ENCODE measurements at places on chromosomes 4 and X.

GRCh38 chr4:139214039-139214534, 37.1 kb upstream of the ELF2 start:
- peaks cover 11% of the 10 kb centered on the region for H3K4me1 ChIP-seq
- peak overlapping the region; percentile 41 for H3K27ac ChIP-seq
- H3K4me3 ChIP-seq = no peak overlapping the region
- DNase-seq = peak; percentile 59

DNA sequence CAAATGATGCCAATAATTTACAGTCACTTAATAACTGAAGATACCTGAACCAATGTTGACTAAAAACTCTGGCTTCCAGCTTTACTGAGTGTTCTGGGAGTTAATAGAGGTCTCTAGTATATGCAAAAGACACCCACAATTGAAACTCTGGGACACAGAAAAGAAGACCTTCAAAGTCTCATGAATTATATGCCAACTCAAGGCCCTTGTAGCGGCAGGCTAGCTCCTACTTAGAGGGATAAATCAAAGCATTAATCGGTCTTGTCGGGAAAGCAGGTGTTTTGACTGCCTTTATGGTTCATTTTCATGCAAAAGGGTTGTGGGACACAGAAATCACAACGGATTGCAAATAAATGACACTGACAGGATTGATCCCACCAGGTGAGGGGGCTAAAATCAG, 55.9 kb downstream of the PCDH18 start:
- H3K27ac ChIP-seq = no peak overlapping the region
- H3K4me1 ChIP-seq = no peaks in the 10 kb centered on the region
- DNase-seq = no peak
- H3K4me3 ChIP-seq = no peak overlapping the region
- no peaks in the 10 kb centered on the region for H3K36me3 ChIP-seq

DNA sequence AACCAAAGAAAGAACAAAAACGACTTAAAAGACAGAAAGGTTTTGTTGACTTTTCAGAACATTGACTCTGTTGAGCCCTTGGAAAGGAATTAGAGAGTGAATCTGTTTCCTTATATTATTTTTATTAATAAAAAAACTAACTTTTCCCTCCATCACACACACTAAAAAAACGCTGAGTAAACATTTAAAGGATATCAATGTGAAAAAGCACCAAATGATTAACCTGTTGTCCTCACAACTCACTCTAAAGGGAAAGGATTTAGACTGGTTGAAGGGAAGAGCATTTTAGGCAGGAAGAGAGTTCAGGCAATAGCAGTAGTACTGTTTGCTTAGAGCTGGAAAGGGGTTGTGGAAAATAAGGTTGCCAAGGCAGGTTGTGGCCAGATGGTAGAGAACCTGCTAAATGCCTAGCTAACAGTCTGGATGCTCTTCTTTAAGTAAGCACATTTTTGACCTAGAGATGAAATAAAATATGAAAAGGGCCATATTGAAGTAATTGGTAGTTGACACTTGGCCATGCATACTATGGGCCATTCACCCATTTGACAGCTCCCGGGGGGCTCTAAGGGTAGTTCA, 98.0 kb upstream of the NDP start:
- no peak overlapping the region for H3K27ac ChIP-seq
- no peaks in the 10 kb centered on the region for H3K4me1 ChIP-seq
- DNase-seq = no peak
- H3K4me3 ChIP-seq = no peak overlapping the region

GRCh38 chrX:54745676-54746075, 52.4 kb downstream of the ITIH6 start:
- peak; percentile 47 for DNase-seq
- H3K27me3 ChIP-seq = no peaks in the 10 kb centered on the region
- no peak overlapping the region for H3K27ac ChIP-seq
- H3K4me1 ChIP-seq = peaks cover 14% of the 10 kb centered on the region
- H3K4me3 ChIP-seq = no peak overlapping the region
- H3K36me3 ChIP-seq = no peaks in the 10 kb centered on the region

- no peak overlapping the region for H3K4me3 ChIP-seq
- no peak overlapping the region for H3K27ac ChIP-seq
- H3K4me1 ChIP-seq = no peaks in the 10 kb centered on the region
- no peaks in the 10 kb centered on the region for H3K27me3 ChIP-seq
- H3K36me3 ChIP-seq = no peaks in the 10 kb centered on the region
Measured at GRCh38 chr4:168800926-168801325, 209.1 kb downstream of the CBR4 start.

GRCh38 chr4:48756689-48757220, 23.3 kb downstream of the FRYL start:
- H3K4me1 ChIP-seq = peaks cover 16% of the 10 kb centered on the region
- no peak overlapping the region for H3K27ac ChIP-seq
- H3K4me3 ChIP-seq = no peak overlapping the region
- DNase-seq = no peak
- H3K36me3 ChIP-seq = no peaks in the 10 kb centered on the region

GRCh38 chrX:40080894-40081678, 16.7 kb downstream of the BCOR start:
- H3K27me3 ChIP-seq = no peaks in the 10 kb centered on the region
- H3K4me1 ChIP-seq = peaks cover 55% of the 10 kb centered on the region
- DNase-seq = no peak
- no peak overlapping the region for H3K4me3 ChIP-seq
- H3K27ac ChIP-seq = no peak overlapping the region

- H3K36me3 ChIP-seq = no peaks in the 10 kb centered on the region
- DNase-seq = no peak
- no peak overlapping the region for H3K27ac ChIP-seq
- no peak overlapping the region for H3K4me3 ChIP-seq
- no peaks in the 10 kb centered on the region for H3K27me3 ChIP-seq
- H3K4me1 ChIP-seq = no peaks in the 10 kb centered on the region
Measured at GRCh38 chr4:77481856-77482255, 123.8 kb upstream of the CXCL13 start.

DNA sequence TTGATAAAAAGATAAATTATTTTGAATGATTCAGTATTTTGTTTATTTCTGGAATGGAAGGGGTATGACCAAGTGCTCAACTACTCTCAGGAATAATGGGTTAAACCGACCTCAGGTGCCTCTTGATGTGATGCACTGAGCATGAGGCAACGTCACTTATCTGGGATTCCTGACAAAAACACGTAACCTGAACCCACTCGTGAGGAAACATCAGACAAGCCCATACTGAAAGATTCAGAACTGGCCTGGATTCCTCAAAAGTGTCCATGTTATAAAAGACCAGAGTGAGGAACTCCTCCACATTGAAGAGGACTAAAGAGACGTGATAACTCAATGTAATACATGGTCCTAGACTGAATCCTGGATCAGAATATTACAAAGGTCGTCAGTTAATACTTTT, 144.0 kb downstream of the FNIP2 start:
- no peak for DNase-seq
- no peaks in the 10 kb centered on the region for H3K27me3 ChIP-seq
- H3K36me3 ChIP-seq = no peaks in the 10 kb centered on the region

GRCh38 chrX:93594780-93595179, 78.6 kb downstream of the NAP1L3 start:
- no peaks in the 10 kb centered on the region for H3K36me3 ChIP-seq
- no peaks in the 10 kb centered on the region for H3K4me1 ChIP-seq
- H3K27me3 ChIP-seq = no peaks in the 10 kb centered on the region
- no peak overlapping the region for H3K27ac ChIP-seq
- DNase-seq = no peak
- H3K4me3 ChIP-seq = no peak overlapping the region

GRCh38 chr4:52410971-52411370, 248.1 kb downstream of the USP46 start:
- H3K36me3 ChIP-seq = no peaks in the 10 kb centered on the region
- H3K27me3 ChIP-seq = no peaks in the 10 kb centered on the region
- DNase-seq = no peak
- no peak overlapping the region for H3K4me3 ChIP-seq

GRCh38 chrX:34528081-34528480, 129.0 kb downstream of the TMEM47 start:
- DNase-seq = no peak
- H3K27me3 ChIP-seq = no peaks in the 10 kb centered on the region
- H3K4me1 ChIP-seq = no peaks in the 10 kb centered on the region
- no peak overlapping the region for H3K4me3 ChIP-seq
- H3K27ac ChIP-seq = no peak overlapping the region
- H3K36me3 ChIP-seq = no peaks in the 10 kb centered on the region

- H3K4me3 ChIP-seq = no peak overlapping the region
- no peak overlapping the region for H3K27ac ChIP-seq
- no peaks in the 10 kb centered on the region for H3K27me3 ChIP-seq
Measured at GRCh38 chr4:80878218-80878617, 152.3 kb upstream of the BMP3 start.

- no peak overlapping the region for H3K27ac ChIP-seq
- H3K27me3 ChIP-seq = no peaks in the 10 kb centered on the region
- DNase-seq = no peak
- H3K4me1 ChIP-seq = no peaks in the 10 kb centered on the region
- no peak overlapping the region for H3K4me3 ChIP-seq
Measured at GRCh38 chr4:188400451-188400850, 261.2 kb downstream of the TRIML1 start.

GRCh38 chr4:86596807-86597206, 2.7 kb downstream of the PTPN13 start:
- no peaks in the 10 kb centered on the region for H3K27me3 ChIP-seq
- no peak overlapping the region for H3K4me3 ChIP-seq
- H3K4me1 ChIP-seq = no peaks in the 10 kb centered on the region
- H3K36me3 ChIP-seq = no peaks in the 10 kb centered on the region

- H3K4me3 ChIP-seq = no peak overlapping the region
- DNase-seq = no peak
- no peaks in the 10 kb centered on the region for H3K4me1 ChIP-seq
- no peaks in the 10 kb centered on the region for H3K27me3 ChIP-seq
- no peaks in the 10 kb centered on the region for H3K36me3 ChIP-seq
Measured at GRCh38 chrX:40189637-40190036, 91.9 kb upstream of the BCOR start.

DNA sequence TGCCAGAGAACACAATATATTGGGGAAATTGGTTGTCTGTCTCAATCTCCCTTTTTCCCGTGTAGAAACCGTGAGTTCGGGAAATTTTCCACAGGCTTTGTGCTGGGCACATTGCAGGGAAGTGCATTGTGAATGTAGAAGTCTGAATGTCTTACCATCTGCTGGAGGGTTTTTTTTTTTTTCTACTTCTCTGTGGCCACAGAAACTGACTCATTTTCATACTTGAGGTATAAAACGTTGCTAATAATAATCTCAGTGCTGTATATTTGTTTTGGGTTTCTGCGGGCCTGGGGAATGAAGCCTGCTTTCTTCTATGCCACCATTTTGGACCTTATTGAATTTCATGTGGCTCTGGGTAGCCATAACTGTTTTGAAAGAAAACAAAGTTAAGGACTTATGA, 1001.2 kb downstream of the STIM2 start:
- no peak for DNase-seq
- no peaks in the 10 kb centered on the region for H3K36me3 ChIP-seq
- H3K27ac ChIP-seq = no peak overlapping the region
- no peaks in the 10 kb centered on the region for H3K27me3 ChIP-seq
- H3K4me3 ChIP-seq = no peak overlapping the region

DNA sequence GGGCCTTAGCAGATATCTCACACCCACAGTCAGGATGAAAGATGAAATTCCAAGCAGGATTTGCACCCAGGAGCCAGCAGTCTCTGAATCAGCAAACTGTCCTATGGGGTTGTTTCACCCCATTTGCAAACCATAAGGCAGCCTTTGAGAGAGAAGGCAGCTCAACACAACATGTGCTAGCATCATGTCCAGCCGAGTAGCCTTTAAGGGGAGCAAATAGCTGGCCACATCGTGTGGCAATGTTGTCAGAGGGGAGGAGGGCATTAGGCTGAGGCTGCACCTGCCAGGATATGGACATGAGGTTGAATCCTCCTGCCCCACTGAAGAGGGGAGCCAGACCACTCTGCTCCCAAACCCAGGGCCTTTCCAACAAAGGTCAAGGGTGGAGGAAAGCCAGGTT, 20.6 kb upstream of the PJA1 start:
- H3K27ac ChIP-seq = no peak overlapping the region
- H3K4me1 ChIP-seq = no peaks in the 10 kb centered on the region
- no peaks in the 10 kb centered on the region for H3K36me3 ChIP-seq
- no peak overlapping the region for H3K4me3 ChIP-seq
- H3K27me3 ChIP-seq = no peaks in the 10 kb centered on the region

- no peak for DNase-seq
- no peaks in the 10 kb centered on the region for H3K27me3 ChIP-seq
- H3K27ac ChIP-seq = no peak overlapping the region
Measured at GRCh38 chr4:107572281-107572680, 147.8 kb downstream of the PAPSS1 start.

GRCh38 chrX:123263270-123263669, 79.2 kb downstream of the GRIA3 start:
- H3K4me3 ChIP-seq = no peak overlapping the region
- no peak overlapping the region for H3K27ac ChIP-seq
- H3K4me1 ChIP-seq = no peaks in the 10 kb centered on the region
- no peaks in the 10 kb centered on the region for H3K27me3 ChIP-seq
- DNase-seq = no peak

- peaks cover 7% of the 10 kb centered on the region for H3K4me1 ChIP-seq
- no peak overlapping the region for H3K27ac ChIP-seq
- no peak for DNase-seq
- H3K36me3 ChIP-seq = no peaks in the 10 kb centered on the region
Measured at GRCh38 chr4:150005537-150005936, 72.7 kb upstream of the DCLK2 start.

DNA sequence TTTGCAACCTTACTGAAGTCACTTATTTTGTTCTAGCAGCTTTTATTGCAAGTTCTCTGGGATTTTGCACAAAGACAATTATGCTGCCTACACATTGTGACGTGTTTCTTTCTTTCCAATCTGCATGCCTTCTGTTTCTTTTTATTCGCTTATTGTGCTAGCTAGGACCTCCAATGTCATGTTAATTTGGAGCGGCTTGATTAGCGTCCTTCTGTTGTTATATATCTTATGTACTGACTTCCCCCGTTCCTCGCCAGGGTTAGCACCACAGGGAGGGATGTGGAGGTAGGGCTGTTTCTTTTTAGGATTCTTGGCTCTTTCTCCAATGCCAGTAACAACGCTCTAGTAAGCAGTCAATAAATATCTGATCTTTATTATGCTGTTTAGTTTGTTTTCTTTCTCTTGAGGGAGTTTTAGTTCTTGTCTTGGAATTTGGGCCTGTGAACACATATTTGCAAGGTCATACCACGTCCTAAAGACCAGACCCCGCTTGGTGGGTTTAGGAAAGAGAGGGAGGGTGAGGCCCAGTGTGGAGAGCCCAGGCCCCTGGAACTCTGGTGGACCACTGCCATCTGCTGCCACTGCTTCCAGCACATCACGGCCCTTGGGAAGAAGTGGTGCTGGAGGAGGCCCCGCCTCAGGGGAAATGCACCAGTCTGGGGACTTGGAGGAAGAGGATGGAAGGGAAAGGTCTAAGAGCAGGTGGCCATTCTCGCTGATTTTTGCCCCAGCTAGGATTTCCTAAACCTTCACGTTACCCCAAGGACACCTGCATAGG, 129.1 kb downstream of the TRIML1 start:
- no peaks in the 10 kb centered on the region for H3K27me3 ChIP-seq
- no peak for DNase-seq
- no peaks in the 10 kb centered on the region for H3K4me1 ChIP-seq
- no peaks in the 10 kb centered on the region for H3K36me3 ChIP-seq
- H3K27ac ChIP-seq = no peak overlapping the region
